NCI-H774 (cell line): ENCODE measurements at places on chromosomes 7 and 10.

DNA sequence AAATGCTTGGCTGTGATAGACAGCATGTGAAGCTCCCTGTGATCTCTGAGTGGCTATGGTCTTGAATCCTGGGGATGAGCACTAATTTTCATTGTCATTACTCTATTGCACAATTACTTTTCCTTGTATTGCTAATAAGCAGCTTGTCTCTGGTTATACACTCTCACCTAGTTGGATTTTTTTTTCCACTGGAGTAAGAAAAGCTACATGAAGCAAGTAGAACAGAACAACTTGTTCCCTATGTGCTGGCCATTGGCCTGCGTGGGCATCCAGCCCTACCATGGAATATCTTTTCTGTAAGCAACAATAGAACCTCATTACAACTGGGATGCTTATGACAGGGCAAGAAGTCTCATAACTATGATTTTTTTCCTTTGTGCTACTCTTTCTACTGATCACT is 807.4 kb downstream of the TNS3 start:
- DNase-seq, result no peak

DNA sequence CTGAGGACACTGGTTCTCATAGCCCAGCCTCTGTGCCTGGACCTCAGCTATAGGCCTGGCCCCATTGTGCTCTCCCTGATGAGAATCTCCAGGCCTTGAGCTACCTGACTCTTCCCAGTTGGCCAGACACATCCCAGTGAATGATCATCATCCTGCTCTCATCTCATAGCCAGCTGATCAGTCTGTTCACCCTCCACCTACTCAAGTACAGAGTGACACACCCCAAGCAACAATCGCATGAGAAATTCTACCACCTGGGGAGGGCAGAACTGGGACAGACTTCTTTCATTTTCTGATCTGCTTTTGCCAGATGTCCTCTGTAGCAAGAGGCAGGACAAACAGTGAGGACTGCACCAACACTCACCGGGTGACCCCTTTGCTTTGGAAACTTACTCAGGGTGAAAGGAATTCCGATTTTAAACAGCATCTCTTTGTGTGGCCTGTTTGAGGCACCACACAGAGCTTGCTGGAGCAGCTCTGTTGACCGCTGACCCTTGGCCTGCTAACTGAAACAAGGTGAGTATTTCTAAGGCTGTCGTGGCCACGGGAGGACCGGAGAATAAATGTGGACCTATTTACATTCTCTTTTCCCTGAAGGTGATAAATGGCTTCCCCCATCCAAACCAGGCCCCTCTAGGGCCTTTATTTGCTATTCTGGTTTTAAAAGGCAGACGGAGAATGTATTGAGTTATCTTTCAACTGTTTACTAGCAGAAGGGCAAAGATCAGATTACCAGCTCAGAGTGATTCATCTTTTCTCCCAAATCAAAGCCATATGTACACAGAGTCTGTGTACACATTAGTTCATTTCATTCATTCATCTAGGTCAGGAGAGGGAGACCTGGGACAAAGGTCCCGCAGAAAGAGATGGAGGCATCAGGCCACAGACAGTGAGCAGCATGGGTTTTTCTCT is 181.4 kb upstream of the TNS3 start:
- DNase-seq, result peak; percentile 85

GRCh38 chr10:108894402-108895301 is 1028.7 kb downstream of the XPNPEP1 start:
- no peak for DNase-seq

GRCh38 chr7:78015574-78016260 is 217.1 kb downstream of the PHTF2 start:
- DNase-seq, result no peak

- no peak for DNase-seq
Measured at GRCh38 chr10:133080683-133081040, 7.1 kb upstream of the ADGRA1 start.

- no peak for DNase-seq
Measured at GRCh38 chr7:98831641-98832221, 38.1 kb downstream of the TMEM130 start.

GRCh38 chr10:132697578-132698200 is 88.3 kb downstream of the NKX6-2 start:
- DNase-seq, result no peak

DNA sequence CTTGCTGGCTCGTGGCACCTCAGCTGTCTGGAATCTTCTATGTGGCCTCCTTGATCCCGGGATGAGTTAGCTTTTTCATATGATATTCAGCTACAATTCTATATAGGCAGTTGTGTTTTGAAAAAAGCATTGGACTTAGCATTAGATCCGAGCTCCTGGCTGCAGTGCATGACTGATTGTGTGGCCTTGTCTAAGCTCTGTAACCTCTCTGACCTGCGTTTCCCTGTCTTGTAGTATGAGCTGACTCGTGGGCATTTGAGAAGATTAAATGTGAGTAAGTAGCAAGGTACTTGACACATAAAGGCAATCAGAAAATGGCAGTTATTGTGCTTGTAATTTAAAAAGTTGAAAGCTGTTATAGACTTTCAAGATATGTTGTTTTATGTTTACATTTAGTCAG is 85.9 kb downstream of the CCNY start:
- no peak for DNase-seq

DNA sequence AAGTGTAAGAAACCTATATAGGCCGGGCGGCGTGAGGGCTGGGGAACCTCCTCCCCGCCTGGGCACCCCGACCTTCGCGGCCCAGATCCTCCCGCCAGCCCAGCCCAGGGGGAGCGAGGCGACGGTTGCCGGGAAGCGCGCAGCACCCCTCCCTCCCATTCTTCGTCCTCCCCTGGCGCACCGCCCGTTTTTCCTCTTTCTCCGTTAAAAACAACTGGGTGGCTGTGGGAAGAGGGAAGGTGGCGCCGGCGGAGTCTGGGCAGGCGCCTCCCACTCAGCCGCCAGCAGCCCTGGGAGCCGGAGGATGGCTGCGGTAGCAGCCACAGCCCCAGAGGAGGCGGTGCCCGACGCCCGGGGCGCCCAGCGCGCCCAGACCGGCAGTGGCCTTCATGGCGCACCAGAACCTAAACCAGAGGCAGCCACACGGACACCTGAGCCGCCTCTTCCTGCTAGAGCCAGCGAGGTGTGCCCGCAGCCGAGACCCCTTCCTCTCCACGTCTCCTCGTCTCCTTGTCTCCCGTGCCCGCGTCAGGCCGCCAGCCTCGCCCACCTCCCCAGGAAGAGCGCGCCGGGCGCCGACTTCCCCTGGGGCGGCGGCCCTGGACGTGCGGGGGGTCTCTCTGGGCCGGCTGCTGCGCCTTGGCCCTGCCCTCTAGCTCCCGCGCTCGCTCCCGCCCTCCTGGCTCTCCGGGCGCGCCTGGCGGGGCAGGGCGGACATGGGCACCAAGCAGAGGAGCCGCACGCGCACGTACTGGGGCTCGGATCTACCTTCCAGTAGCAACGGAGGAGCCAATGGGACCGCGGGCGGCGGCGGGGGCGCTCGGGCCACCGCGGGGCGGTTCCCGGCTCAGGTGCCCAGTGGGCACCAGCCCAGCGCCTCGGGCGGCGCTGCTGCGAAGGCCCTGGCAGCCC is 32.8 kb upstream of the SFTPD start:
- peak; percentile 69 for DNase-seq

DNA sequence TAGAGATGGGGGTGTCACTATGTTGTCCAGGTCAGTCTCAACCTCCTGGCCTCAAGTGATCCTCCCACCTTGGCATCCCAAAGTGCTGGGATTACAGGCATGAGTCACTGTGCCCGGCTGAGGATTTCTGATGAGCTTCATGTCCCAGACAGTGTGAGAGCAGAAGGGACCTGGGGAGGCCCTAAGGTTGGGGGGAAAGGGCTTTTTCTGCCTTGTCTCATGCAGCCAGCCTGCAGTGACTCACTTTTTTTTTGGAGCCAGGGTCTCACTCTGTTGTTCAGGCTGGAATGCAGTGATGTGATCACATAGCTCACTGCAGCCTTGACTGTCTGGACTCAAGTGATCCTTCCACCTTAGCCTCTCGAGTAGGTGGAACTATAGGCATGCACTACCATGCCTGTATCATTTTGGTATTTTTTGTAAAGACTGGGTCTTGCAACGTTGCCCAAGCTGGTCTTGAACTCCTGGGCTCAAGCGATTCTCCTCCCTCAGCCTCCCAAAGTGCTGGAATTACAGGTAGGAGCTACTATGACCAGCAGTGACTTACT is 14.6 kb downstream of the COL26A1 start:
- no peak for DNase-seq

GRCh38 chr7:132443761-132444520 is 132.3 kb downstream of the PLXNA4 start:
- DNase-seq, result no peak

GRCh38 chr7:70353330-70353945 is 755.2 kb downstream of the AUTS2 start:
- no peak for DNase-seq

- DNase-seq, result no peak
Measured at GRCh38 chr10:13973742-13974141, 357.0 kb downstream of the FRMD4A start.

DNA sequence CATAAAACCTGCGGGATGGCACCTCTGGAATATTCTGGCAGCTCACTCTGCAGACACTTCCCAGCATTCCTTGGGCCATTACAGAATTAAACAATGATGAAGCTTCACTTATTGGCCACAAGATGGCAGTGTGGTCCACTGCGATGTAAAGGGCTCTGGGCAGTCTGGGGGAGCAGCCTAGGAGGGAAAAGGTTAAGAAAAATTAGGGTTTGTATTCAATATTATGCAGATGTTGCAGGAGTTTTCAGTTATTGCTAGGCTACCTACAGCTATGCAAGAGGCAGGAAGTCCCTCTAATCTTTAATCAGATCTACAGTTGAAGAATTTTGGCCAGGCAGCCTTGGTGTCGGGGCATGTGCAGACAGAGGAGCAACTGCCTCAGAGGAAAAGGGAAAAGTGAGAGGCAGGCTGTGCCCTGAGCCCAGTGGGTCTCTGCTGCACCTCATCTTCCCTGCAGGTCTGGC is 233.2 kb upstream of the PRSS1 start:
- DNase-seq, result no peak

GRCh38 chr10:30002426-30003266 is 56.7 kb downstream of the JCAD start:
- DNase-seq, result peak; percentile 51

GRCh38 chr7:103446049-103446520 is at the start of gene SLC26A5:
Gene SLC26A5 (minus strand): TSS chr7:103446207. CDS start chr7:103421514, 24,693 bp downstream.
- peak; percentile 56 for DNase-seq

DNA sequence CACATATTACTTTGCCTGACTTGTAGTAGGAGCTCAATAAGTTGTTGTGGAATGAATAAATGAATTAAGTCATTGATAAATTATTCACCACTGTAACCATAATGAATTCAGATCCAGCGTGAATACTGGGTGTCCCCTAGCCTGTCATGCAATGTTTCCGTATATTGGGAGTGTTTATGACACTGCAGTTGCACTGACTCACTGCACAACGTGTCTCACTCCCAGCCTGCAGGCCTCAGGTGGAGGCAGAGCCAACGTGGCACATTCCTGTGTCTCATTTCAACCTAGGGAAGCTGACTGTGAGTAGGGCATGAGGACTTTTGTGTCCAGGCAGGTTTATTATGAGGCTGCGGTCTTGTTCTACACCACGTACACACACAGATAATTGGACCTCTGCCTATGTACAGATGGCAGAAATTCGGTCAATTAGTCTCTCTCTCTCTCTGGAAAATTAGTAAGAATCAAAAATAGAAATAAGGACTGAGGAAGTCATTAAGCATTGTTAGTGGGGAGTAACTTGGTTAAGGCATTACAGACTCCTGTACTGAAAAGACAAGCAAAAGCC is 299.1 kb upstream of the IGFBP3 start:
- DNase-seq, result no peak

DNA sequence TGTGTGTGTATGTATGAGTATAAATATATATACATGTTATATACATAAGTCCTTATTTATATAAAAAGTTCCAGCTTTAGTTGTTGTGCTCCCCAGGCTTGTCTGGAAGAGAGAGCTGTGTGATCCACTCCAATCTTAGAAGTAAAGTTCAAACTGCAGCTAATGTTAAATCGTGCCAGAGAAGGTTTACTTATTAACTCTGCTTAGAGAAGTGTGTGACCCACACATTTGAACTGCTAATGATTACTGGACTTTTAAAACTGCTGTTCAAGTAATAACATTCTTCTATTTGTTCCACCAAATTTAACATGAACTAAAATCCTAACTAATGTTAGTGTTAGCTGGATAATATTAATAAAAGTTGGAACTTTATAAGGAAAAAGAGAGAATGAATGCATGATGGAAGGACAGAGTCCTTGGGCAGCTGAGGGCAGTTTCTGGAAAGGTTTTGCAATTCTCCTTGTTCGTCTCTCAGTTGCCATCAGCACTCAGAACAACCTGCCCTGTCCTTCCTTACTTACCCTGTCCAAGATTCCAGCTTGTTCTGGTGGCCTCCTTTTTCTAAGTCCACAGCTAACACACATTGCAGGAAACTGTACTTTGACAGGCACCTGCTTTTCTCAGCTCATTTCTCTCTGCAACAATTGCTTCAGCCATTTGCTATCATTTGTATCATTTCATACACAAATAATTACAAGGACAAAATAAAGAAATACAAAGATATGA is 162.6 kb downstream of the FAM107B start:
- no peak for DNase-seq

DNA sequence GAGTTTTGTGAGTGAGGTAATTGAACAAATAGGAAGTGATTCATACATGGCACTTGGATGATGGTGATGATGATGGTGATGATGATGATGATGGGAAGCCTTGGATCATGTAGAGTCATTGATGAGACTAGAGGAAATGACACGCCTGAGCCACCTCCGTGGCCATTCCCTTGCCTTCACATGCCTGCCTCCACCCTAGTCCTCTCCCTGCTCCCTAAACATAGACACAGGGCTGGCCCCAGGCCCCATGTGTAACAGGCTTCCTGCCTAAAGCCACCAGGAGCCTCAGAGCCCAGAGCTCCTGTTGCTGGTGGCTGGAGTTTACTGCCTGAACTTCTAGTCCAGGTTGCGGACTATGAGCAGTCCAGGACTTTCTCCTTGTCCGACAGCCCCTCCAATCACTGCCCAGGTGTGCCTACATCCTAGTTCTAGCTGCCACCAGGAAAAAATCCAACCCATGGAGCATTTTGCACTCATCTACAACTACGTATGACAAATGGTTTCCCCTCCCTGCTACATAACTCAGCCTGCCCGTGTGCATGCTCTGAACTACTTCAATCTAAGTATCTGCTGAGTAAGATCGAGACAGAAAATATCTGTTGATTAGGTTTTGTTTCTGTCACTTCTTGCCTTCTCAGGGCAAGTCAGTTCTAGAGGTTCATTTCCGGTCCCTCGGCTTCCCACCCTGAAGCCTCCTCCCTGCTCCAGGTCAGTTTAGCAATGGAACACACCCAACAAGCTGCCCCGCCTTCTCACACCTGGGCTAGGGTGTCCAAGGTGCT is 35.5 kb upstream of the KDM7A start:
- no peak for DNase-seq

DNA sequence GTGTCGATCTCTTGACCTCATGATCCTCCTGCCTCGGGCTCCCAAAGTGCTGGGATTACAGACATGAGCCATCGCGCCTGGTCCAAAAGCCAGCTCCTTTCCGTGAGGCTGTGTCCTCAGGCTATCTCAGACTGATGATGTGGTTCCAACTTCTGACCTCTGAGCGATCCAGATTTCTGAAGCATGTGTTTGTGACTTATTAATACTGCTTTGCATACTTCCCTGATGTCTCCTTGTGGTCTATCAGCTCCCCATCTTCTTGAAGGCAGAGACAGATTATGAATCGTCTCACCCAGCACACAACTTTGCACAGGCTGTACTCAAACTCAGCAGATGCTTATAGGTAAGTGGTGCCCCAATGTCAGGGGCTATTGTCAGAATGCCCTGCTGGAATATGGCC is 2.0 kb upstream of the PLPP4 start:
- DNase-seq, result no peak

GRCh38 chr10:92010047-92010735 is 86.6 kb downstream of the BTAF1 start:
- no peak for DNase-seq

- DNase-seq, result no peak
Measured at GRCh38 chr10:79468841-79469585, 23.6 kb upstream of the ZCCHC24 start.
